CD4-positive, alpha-beta T cell treated with Interleukin-2 at 100 ng/mL for 4 hours (primary cell): ENCODE measurements at places on chromosomes 12 and 14.

DNA sequence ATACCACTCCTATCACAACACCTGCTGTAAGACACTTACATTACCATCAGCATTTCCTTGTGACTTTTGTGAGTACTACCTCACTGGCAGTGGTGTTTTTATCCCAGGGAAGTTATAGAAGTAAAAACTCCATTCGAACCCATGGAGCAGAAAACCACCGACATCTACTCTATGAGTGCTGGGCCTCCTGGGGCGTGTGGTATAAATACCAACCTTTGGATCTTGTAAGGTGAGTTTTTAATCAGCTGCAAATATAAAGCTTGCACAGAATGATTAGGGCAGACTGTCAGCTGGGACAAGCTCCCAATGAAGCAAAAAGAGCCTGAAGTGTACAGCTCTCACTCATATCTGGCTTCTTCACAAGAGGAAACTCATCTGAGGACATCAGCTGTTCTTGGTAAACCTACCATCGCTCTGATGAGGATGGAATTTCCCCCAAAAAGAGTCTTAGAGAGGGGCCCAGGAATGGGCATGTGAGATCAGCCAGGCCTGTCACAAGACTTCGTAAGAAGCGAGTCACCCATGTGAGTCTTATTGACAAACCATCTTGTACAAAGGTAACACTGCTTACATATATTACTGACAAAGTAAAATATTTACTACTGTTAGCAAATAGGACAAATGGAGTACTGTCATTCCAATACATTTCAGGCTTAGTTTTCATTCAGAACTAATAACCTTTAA lies 170.0 kb downstream of the SLC5A8 start:
- DNase-seq = no peak

- DNase-seq = no peak
Observed at GRCh38 chr12:124411281-124411878, 116.5 kb downstream of the RFLNA start.

GRCh38 chr12:117031843-117032592 lies 67.2 kb downstream of the TESC start:
- DNase-seq = no peak

GRCh38 chr12:57591782-57592325 lies 862 bp downstream of the PIP4K2C start:
- no peak for DNase-seq

DNA sequence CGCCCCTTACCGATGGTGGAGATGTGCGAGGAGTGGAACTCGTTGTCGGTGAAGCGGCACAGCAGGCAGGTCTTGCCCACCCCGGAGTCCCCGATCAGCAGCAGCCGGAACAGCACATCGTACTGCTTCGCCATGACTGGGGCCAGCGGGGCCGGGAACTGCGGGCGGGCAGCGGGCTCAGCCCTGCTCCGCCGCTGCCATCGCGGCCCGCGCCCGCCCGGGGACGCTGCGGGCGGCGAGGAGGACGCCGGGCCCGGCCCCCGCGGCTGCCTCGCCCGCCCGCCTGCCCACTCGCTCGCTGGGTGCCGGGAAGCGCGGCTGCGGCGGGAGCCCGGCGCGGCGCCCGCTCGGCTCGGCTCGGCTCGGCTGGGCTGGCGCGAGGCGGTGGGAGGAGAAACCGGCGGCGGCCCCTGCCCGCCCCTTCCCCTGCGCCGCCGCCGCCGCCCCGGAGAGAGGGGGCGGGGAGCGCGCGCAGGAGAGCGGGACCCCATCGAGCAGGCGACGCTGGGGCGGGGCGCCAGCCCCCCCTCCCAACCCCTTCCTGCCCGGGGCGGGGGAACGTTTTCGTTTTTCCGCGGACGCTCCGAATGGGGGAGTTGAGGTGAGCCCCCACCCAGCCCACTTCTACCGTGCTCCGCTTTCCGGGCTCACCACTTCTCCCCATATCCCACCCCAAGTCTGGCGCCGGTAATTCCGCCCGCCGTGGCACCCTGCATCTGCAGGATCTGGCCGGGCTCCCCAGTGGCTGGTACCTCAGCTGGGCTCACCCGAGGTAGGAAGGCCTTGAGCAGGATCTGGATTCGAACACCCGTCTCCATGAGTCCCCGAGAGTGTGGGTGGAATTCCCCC lies at the start of gene RAB15:
TSS of gene RAB15 (minus strand) at position 394 of the 849 bp plus-strand sequence. CDS start at position 134, 260 bp downstream.
- peak; percentile 22 for DNase-seq

GRCh38 chr14:93304771-93305170 lies 28.1 kb downstream of the BTBD7 start:
- DNase-seq = no peak

DNA sequence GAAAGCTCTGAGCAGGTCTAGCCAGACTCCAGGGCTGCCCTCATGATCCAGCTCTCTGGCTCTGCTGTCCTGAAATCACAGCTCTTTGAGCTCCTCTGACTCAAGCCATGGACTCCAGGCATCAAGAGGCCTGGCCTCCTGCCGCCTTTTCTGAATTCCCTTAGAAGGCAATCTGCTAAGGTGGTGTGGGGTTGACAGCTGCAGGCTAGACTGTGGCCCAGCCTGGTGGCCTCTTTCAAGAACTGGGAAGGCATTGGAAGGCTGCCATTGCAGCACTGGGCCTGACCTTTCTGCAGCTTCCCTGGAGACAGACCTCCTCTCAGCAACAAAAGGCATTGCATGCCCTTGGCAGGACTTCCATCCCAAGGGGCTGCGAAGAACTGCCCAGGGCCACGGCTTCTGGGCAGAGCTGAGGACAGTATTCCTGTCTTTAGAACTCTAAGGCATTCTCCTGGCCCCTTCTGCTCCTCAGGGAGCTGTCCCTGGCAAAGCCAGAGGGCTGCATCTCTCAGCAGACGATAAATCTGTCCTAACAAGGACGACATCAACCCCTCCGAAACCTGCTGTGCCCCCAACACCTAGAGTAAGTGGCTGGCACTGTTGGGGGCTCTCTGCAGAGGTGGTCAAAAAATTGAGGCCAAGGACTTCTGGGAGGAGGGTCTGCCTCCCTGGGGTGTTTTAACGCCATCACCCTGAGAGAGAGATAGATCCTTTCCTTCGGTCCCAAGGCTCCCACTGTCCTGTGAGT lies 115.6 kb downstream of the RBM19 start:
- DNase-seq = no peak

GRCh38 chr14:94548999-94549985 lies 11.9 kb upstream of the SERPINA4 start:
- DNase-seq = peak; percentile 40

- no peak for DNase-seq
Observed at GRCh38 chr12:3317841-3318501, 173.0 kb upstream of the PRMT8 start.

GRCh38 chr12:92551210-92551609 lies 151.6 kb upstream of the PLEKHG7 start:
- no peak for DNase-seq

DNA sequence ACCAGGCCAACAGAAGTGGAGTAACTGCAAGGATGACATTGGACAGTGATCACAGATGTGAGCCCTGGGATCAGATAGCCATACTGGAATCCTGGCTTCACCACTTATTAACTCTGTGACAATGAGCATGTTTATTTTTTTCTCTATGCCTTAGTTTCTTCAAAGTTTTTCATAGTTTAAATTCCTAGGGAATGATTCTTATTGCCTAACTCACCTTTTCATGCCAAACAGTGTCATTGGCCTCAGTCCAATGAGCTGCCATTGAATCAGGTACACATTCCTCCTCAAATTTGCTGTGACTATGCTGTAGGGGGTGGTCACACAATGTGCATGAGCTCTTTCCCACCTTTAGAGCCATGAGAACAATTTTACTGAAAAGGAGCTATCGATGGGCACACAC lies 342.3 kb downstream of the SYT1 start:
- no peak for DNase-seq

GRCh38 chr12:42201063-42201462 lies 37.0 kb downstream of the YAF2 start:
- no peak for DNase-seq

DNA sequence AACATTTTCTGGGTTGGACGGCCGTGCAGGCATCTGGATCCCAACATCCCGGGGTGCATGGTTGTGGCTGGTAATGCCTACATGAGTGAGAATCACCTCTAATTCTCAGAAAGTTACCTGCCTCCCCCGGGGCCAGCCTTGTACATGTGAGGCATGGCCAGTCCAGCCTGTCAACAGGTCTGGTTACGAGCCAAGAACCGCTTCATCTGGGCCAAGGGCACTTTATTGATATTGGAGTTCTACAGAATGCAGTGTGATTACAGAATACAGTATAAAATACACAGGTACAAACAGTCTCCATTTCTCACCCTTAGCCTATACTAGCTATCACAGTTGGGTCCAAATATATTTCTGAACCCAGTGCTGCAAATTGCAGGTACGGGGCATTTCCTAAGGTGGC lies 84.9 kb upstream of the EVL start:
- DNase-seq = no peak

GRCh38 chr14:63174760-63175191 lies 29.5 kb upstream of the RHOJ start:
- no peak for DNase-seq

- DNase-seq = no peak
Observed at GRCh38 chr14:64391113-64391725, 3.1 kb downstream of the MTHFD1 start.

GRCh38 chr14:95314609-95315008 lies 5.1 kb downstream of the CLMN start:
- no peak for DNase-seq

DNA sequence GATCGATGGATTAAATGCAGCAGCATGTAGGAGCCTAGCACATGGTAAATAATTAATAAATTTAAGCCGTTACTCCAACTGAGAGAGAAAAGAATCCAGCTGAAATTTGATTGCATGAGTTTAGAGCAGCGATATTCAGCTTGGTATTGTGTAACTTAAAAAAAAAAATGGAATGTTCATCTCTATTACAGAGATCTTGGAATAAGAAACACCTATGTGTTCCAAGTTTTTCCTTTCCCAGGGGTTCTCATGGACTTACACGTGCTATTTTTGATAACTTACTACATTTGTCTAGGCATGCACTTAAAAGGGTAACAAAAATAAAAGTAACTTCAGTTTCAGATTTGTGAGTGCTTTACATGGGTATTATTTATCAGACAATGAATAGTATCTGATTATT lies 122.8 kb downstream of the RASSF9 start:
- no peak for DNase-seq

GRCh38 chr14:37056473-37056872 lies 115.9 kb downstream of the SLC25A21 start:
- DNase-seq = no peak

DNA sequence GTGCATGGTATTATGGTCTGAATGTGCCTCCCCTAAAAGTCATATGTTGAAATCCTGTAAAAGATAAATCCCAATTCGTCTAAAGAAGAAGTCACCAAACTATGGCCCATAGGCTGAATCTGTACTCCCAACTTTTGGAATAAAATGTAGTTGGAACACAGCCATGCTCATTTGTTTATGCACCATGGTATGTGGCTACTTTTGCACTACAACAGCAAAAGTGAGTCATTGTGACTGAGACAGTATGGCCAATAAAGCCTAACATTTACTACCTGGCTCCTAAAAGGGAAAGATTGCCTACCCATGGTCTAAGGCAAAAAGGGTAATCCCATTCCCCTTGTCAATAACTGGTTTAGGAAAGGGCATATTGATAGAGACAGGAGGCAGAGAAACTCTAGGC lies 101.8 kb downstream of the LRIG3 start:
- DNase-seq = no peak

GRCh38 chr12:90510948-90511347 lies 444.0 kb downstream of the CCER1 start:
- no peak for DNase-seq

DNA sequence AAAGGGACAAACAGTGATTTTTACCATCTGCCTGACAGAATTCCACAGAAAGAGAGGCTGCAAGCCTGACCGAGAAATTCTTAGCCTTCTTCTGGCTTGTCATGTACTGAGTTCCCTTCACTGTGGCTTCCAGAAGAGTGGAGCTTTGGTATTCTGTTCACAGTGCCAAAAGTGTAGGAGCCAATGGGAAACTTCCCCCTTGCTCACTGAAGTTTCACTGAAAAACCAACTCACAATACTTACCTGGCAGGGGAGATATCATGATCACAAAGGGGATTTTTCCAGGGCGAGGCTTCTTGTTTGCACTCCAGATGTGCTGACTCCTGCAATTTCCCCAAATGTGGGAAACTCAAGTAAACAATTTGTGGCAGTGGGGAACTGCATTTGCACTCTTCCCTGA lies 31.7 kb upstream of the MMP19 start:
- no peak for DNase-seq

DNA sequence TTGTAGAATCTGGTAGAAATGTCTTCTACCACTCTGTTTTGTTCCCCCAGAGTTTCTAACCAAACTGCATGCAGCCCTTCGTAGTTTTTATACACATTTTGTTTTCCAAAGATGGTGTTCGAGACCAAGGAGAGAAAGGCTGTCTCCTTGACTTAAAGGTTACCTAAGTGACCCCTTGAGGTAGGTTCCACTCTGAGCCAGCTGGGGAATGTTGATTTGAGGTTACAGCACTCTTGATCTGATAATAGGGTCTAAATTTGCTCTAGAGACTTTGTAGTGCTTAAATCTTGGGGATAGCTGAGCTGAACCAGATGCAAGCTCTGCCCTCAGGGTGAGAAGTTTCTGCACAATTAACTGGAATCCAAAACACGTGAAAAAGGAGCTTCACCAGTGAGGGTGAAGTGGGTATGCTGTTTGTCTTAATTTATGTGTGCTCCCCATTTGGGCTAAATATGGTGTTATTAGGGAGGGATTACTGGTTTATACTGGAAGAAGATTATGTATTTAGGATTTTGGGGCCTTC lies 3.1 kb downstream of the TMBIM6 start:
- no peak for DNase-seq

DNA sequence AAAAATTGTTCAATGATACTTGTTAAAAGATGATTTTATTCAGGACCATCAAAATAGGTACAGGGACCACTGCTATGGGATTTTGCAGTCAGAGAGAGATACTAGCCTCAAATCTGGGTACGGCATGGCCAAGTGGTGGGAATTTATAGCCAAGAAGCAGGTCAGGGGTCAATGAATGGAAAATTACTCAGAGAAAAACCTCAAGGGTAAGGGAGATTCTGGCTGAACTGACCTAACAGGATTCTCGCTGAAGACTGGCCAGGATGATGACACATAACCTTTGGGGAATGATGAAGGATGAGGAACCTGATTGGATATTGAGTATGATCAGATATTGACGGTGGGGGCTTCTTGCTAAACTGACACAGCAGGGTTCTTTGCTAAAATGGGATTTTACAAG lies 32.7 kb downstream of the DEPDC4 start:
- no peak for DNase-seq

- no peak for DNase-seq
Observed at GRCh38 chr12:112967306-112967705, 11.0 kb upstream of the OAS2 start.

GRCh38 chr14:32534145-32534544 lies 205.0 kb downstream of the AKAP6 start:
- no peak for DNase-seq

DNA sequence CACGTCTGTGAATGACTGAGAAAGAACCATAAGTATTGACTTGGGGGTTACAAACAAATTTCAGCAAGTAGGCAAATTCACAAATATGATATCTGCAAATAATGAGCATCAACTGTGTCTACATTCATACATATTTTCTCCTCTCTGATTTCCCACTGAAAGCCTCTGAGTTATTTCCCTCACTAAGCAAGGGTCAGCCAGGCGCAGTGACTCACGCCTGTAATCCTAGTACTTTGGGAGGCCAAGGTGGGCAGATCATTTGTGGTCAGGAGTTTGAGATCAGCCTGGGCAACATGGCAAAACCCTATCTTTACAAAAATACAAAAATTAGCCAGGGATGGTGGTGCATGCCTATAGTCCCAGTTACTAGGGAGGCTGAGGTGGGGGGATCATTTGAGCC lies 80.8 kb downstream of the SLC25A21 start:
- DNase-seq = no peak

- DNase-seq = no peak
Observed at GRCh38 chr12:96623155-96623554, 133.8 kb downstream of the CFAP54 start.
